ENCODE measurements at places on chromosomes 7 and 10.

GRCh38 chr7:106560482-106560881, 100.5 kb downstream of the CCDC71L start:
- no peak for DNase-seq

GRCh38 chr7:70765651-70766050, 366.3 kb upstream of the GALNT17 start:
- no peak for DNase-seq

GRCh38 chr10:10353326-10353868, 664.3 kb upstream of the CELF2 start:
- DNase-seq, result peak; percentile 62

DNA sequence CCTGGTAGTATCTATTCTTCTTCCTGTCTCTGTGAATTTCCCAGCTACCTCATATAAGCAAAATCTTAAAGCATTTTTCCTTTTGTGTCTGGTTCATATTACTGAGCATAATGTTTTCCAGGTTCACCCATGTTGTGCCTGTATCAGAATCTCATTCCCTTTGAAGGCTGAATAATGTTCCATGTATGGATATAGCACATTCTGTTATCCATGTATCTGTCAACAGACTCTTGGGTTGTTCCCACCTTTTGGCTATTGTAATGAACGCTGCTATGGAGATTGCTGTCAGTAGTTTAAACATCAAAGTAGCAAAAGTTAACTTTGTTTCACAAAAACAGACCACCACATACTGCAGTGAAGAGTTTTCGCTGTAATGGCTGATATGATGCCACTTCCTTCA, 99.9 kb downstream of the NSUN6 start:
- DNase-seq, result no peak

DNA sequence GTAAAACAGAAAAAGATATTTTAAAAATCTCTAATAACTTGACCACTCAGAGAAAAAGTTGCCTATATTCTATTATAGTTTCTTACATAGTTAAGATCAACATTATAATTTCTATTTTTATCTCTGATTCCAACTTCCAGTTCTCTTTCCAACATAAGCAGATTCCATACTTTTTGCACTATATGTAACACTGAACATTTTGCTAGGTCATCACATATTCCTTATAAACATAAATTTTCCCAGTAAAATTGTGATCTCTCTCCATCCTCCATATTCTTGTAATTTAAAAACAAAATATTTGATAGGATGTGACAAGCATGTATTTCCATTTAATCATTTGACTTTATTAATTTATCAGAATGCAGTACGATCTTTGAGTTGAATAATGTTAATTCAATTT, 170.4 kb upstream of the THSD7A start:
- DNase-seq, result no peak

Data from posterior cingulate gyrus (tissue), 11 donors.